ENCODE measurements at places on chromosomes 12 and 14. TPM values are rescaled to one million over a fixed set of nuclear protein-coding genes. Genes with fewer than 3 reads are reported as not detected.

The MYF6 gene
- not detected for total RNA-seq

The FGF23 gene
- 0.42 TPM for total RNA-seq

The TAS2R10 gene
- total RNA-seq, result not detected

The KRT79 gene
- not detected for total RNA-seq

The IFNG-AS1 gene
- total RNA-seq, result not detected

The COPZ1 gene
- 94.2 TPM for total RNA-seq

The EIF2S3B gene
- total RNA-seq, result 5.3 TPM

The IKBIP gene
- 12.4 TPM for total RNA-seq

The FLRT2 gene
- total RNA-seq, result 6.9 TPM

The CATSPERB gene
- 0.30 TPM for total RNA-seq

DNA sequence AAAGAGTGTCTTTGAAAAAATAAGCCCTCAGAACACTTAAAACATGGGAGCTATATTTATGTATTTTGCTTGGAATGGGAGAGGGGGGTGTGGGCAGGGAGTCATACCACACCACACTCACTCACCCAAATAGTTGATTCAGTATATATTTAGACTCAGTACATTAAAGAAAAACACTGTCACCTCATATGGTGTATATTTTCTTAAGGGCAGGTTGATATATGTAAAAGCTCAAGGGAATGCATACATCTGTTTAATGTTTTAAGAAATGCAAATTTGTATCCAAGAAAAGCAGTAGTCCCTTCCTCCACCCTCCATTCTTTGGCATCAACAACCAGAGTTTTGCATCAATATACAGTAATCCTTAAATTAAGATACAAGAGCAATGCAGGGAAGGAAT lies 1.4 kb downstream of the NFYB start:
- DNase-seq, result no peak

DNA sequence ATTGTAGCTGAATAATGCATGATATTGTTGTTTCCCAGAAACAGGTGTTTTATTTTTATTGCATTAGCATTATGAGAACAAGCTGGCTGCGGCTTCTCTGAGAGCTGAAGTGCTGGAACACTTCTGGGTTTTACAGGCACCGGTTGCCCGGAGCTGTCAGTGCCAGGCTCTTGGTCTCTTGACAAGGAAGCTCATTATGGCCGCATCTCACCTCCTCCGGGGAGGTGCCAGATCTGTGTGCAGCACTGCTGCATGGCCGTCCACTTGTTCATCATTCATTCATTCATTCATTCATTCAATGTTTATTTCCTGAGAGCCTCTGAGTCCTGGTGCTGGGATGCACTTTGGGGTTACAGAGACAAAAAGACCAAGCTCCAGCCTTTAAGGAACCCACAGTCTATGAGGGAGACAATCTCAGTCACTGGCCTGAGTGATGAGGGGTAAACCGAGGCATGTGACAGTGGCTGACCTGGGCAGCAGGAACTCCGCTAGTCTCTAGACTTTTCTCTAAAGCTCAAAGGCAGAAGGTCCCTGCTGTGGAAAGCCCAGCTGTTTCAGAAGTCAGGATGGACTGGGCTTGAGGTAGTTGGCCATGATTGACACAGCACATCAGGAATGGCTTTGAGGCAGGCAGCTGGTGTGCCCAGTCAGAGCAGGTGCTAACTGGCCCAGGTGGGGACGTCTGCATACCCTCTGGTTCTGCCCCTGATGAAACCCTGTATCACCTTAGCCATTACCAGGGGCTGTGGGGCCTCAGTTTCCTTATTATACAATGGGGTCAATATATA lies 181.0 kb downstream of the ADGRD1 start:
- no peak for DNase-seq

- no peak for DNase-seq
These were observed 158.8 kb downstream of the TMEM132C start for GRCh38 chr12:128425666-128426331.

DNA sequence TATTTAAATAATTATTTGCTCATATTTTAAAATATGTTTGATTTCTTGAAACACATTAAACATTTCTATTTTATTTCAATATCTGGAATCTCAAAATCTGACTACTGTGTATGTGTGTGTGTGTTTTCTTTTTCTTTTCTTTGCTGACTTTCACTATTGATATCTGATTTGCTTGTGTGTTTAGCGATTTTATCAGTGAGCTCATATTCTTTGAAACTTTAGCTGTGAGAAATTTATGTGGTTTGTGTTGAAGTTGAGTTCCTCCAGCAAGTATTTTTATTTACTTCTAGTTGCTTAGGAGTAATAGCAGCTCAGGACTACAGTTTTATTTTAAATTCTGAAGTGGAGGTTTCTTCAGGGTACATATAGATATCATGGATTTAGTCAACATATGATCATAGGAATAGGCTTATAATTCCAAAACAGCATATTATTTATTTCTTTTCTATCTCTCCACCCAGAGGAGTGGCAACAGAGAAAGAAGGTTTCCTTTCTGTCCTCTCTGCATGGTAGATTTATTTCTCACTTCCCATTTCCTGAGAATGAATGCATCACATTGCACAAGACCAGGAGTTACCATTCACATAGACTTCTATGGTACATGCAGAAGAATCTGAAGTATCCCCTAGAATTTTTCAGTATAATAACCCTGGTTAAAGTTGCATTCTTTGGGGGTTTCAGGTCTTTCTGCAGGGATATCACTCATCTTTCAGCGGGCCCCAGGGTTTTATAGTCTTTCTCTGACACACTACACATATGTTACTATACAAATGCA lies 60.5 kb downstream of the PTPRQ start:
- no peak for DNase-seq

DNA sequence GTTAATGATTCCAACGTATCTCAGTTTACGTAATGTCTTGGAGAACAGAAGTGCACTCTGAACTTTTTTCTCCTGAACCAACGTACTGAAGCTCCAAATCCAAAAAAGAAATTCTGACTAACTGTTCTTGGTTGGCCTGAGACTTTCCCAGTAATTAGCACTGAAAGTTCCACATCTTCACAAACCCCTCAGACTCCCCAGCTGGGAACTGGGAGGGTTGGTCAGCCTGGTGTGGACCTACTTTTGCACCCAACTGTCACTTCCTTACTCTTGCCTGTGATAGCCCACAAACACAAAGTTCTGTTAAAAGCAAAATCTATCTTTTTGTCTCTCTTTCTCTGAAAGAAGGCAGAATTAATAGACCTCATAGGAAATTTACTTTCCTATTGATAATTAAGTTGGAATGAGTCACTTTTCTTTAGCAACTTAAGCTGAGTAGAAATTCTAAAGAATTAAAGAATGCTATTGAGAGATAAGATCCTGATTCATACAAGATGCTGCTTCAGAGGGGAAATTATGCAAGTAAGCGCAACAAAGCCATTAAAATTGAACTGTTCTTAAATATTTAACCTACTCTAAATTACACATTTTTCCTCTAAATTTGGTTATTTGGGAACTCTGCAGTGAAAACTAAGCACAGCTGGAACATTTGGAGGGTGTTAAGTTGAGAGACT lies 155.0 kb downstream of the EPS8 start:
- DNase-seq, result no peak

GRCh38 chr12:113180333-113180732 lies 4.9 kb downstream of the DDX54 start:
- no peak for DNase-seq

- DNase-seq, result no peak
These were observed 22.7 kb downstream of the WIF1 start for GRCh38 chr12:65098364-65098763.

DNA sequence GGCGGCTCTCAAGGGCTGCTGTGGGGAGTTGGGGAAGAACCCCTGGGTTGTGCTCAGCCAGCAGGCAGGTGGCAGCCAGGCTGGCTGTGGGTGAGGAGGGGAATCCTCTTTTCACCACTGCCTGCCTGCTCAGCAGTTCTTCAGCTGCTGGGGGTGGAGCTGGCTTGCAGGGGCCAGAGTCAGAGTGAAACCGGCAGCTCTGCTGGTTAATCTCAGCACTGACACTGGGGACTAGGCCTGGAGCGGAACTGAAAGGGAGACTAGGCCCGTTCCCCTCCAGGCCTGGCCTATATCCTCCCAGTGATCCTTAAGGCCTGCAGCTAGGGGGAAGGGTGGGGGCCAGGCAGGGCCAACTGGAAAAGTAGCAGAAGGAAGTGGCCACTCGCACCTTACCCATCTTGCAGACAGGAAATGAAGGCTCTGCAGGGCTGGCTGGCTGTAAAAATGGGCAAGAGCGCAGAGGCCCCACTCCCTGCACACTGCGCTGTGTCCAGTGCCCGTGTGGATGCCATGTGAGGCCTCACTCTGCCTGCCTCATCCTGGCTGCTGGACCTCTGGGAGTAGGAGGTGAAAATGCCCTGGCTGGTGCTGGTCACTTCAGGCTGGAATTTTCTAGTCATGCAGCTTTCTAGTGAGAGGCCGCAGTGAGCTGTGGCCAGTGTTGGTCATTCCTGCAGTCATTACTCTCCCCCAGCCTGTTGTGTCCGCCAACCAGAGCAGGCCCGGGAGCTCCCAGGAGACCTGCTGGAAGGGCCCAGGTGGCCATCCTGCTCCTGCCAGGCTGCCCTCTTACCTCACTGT lies 39.4 kb downstream of the SH2B3 start:
- DNase-seq, result peak; percentile 48

- no peak for DNase-seq
These were observed 21.2 kb upstream of the NINJ2 start for GRCh38 chr12:684416-684815.

GRCh38 chr12:80837342-80837978 lies 100.3 kb downstream of the LIN7A start:
- DNase-seq, result peak; percentile 34

GRCh38 chr12:126681676-126682075 lies 1585.3 kb upstream of the TMEM132C start:
- DNase-seq, result no peak

DNA sequence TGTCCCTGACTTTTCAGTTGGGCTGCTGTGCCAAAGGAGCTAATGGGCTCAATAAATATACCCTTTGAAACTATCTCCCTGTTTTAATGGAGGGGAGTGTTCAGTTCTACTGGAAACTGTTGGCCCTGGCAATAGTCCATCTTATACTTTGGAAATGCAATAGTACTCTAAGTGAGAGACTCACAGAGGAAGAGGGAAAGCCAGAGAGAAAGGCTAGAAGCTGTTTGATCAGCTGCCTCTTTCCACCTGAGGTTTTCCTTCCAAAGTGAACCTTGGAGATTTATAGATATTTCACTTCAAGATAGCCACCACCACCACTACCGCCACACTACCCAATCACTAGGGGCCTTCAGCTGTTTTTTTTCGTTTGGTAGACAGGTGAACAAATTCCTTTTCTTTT lies 93.6 kb upstream of the CCDC91 start:
- DNase-seq, result no peak

DNA sequence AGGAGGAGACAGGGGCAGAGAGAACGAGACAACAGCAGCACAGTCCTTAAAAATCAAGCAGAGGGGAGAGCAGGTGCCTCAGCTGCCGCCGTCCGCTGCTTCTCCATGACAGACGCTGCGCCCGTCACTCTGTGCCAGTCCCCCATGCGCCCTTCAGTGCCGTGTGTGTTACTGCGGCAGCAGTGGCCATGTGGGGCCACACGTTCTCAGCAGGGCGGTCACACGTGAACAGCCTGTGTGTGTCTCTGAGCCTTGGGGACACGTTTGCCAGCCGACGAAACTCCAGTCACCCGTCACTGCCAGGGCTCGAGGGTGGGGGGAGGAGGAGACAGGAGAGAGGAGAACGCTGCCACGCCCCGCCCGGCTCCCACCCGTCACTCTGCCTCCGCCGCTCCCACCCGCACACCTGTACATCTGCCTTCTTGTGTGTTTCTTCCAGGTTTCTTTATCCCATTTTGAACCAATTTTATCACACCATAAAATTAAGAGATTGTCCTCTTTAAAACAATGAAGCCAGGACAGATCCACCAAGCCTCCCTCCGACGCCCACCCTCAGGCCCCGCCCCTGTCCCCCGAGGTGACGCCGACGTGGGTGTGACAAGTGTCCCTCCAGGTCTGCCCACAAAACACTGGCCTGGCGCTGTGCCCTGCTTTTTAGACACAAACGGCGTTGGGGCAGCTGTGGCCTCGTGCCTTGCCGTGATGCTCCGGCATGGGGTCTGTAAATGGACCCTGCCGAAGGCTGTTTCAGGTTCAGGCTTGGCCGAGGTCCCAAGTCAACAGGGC lies 58.2 kb downstream of the GALNT9 start:
- DNase-seq, result no peak

GRCh38 chr14:102028733-102029132 lies 58.1 kb downstream of the HSP90AA1 start:
- no peak for DNase-seq

DNA sequence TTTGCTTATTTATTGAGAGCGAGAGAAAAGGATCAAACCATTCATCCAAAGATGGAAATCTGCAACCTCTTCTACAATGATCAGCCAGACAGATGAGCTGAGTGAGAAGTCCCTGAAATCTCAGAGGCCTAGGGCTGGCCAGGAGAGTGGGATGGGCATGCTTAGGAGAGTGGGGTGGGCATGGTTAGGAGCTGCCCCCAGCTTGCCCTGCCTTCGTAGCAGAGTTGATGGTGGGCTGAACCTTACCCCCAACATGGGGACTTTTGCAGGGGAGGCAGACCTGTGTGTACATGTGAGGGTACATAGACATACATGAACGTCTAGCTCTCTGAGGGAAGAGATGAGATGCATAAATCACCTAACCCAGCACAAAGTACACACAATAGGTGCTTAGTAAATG lies 95.7 kb upstream of the ESRRB start:
- DNase-seq, result peak; percentile 33

DNA sequence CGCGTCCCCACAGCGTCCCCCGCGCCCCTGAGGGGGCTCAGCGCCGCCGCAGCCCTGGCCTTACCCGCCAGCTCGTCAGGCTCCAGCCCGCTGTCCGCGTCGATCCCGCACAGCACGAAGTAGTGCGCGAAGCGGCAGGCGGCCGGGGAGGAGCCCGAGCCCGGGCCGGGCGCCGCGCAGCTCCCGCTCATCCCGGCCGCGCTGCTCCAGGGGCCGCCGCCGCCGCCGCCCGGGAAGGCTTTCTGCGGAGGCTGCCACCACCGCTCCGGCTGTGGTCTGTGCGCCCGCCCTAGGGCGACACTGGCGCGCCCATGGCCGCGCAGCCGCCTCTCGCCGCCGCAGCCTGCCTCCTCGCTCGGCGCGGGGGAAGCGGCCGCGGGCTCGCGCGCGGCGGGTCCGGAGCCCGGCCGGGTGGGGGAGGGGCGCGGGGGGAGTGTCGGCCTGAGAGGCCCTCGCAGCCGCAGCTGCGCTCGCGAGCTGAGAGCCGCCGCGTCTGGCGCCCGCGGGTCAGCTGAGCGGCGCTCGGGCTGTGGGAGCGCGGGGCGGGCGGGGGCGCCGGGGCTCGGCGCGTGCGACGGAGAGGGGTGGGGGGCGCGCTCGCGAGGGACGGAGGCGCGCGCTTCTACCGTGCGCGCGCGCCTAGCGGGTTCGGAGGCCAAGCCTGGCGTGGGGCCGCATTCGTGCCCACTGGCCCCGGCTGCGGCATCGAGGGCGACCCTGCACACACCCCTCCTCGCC lies at the start of gene DENND5B:
Gene DENND5B, minus strand, starts transcription at position 495 of the 738 bp plus-strand sequence. Its CDS starts 304 bp downstream, at position 191.
- peak; percentile 78 for DNase-seq

- no peak for DNase-seq
These were observed 2.7 kb downstream of the CHD4 start for GRCh38 chr12:6604259-6605029.
